Stomach (tissue), 19 donors: ENCODE measurements at places on chromosomes 1 and 21. TPM values are rescaled to one million over a fixed set of nuclear protein-coding genes. Genes with fewer than 3 reads are reported as not detected.

CD52 gene
- 15.2 TPM for total RNA-seq

- no peak overlapping the region for H3K4me3 ChIP-seq
- H3K4me1 ChIP-seq, result no peaks in the 10 kb centered on the region
- H3K27ac ChIP-seq, result no peak overlapping the region
- DNase-seq, result peak; percentile 11
- no peaks in the 10 kb centered on the region for H3K27me3 ChIP-seq
- no peaks in the 10 kb centered on the region for H3K36me3 ChIP-seq
Observed at GRCh38 chr21:27158967-27159366, 192.1 kb upstream of the ADAMTS5 start.

RGSL1 gene
- not detected for total RNA-seq

DNA sequence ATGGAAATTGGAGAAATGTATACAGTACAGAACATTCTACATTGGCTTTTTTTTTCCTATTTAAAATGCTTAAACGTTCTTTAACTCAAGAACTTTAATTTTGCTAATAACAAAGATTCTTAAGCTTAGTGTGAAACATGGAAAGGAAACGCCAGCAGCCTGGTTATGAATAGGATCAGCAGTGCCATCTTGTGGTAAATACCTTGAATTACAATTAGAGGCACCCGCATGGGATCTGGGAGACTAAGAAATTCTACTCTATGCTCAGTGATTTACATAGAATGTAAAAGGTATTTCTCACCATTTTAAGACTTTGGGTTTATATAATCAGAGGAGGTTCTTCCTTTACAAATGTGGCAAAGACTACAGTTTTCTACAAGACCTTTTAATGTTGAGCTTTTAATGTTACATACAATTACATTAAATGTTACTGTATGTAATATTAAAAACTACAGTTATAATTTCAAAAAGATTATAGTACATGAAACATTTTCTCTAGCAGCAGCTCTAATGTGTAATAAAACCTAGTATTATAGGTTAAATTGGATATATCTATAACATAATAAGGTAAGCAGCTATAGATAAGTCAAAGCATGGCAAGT, 32.1 kb upstream of the APOBEC4 start:
- H3K36me3 ChIP-seq, result no peaks in the 10 kb centered on the region
- DNase-seq, result peak; percentile 30
- no peaks in the 10 kb centered on the region for H3K4me1 ChIP-seq

GRCh38 chr1:243645281-243645680, 204.8 kb downstream of the AKT3 start:
- H3K4me3 ChIP-seq, result no peak overlapping the region
- DNase-seq, result no peak
- H3K27me3 ChIP-seq, result no peaks in the 10 kb centered on the region
- no peaks in the 10 kb centered on the region for H3K4me1 ChIP-seq
- H3K36me3 ChIP-seq, result peaks cover 30% of the 10 kb centered on the region
